ENCODE measurements at places on chromosomes 16 and 17.

- DNase-seq, result peak; percentile 39
Measured at GRCh38 chr17:76248013-76248782, 7.9 kb upstream of the RNF157 start.

DNA sequence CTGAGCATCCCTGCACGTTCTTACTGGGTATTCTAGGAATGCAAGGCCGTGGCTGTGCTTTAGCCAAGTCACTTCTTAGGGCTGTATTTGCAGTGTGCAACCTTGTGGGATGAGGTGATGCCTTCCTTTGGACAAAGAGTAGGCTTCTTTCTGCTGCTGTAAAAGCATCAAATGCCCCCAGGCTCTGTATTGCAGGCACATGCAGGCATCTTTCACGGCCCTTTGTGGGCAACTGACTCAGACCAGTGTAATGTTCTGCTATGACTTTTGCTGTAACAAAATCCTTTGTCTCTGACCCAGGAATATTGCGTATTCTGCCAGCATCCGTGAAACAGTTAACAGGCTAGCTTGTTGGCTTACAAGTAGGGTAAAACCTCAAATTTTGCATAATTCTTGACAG lies 30.9 kb upstream of the GCSH start:
- no peak for DNase-seq

DNA sequence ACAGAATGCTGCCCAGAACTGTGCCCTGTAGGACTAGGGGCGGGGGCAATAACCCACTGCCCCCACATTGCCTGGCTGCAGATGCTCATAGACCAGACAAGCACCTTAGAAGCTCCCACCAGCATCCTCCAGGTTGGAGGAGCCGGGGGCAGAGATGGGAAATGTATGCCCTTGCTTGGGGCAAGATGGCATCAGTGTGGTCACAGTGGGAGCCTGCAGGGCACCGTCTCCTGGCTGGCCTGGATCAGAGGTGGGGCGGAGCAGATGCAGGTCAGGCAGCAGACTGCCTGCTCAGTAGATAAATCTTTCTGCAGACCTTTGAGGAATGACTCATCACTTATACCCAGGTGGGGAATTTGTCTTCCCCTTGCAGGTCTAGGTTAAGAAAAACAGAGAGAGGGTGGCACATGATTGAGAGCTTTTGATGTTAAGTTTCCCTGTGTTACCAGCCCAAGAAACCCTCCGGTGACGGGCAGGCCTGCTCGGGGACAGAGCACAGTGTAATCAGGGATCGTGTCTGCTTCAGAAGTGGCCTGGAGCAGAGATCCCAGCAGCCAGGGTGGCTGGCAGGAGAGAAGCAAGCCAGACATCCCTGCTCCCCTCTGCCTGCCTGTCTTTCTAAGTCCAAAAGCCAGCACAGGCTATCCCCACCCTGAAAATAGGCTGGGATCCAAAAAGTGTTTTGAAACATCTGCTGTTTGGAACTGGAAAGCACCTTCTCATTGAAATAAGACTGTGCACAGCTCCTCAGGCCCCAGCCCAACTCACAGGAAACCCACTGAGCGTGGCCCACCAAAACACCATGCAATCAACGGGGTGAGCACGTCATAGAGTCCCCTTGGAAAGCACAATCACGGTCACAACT lies 50.7 kb upstream of the RPL38 start:
- no peak for DNase-seq

DNA sequence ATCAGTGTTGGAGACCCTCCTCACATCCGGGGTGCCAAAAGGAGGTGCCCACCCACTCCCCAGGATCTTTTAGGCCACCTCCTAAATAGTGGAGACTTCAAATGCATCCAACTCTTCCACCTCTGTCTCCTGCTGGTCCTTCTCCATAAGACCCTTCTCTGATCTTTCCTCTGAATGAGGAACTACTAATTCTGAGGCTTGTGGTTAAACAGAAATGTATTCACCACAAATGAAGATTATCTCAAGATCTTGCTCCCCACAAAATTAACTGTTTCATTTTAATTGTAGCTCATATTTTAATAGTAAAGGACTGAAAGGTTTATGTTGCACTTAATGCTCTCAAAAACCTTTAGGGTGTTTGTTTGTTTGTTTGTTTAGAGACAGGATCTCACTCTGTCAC lies 34.1 kb downstream of the TLE7 start:
- DNase-seq, result no peak

- DNase-seq, result no peak
Measured at GRCh38 chr16:1330260-1330914, 3.1 kb upstream of the BAIAP3 start.

DNA sequence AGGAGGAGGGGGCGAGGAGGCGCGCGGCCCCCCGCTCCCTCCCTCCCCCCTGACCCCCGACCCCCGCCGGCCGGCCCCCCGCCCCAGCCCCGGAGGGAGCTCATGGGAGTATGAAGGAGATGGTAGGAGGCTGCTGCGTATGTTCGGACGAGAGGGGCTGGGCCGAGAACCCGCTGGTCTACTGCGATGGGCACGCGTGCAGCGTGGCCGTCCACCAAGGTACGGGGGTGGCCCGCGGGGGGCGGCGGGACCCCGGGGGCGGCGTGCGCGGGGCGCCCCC lies 390 bp downstream of the MLLT6 start:
- DNase-seq, result no peak

DNA sequence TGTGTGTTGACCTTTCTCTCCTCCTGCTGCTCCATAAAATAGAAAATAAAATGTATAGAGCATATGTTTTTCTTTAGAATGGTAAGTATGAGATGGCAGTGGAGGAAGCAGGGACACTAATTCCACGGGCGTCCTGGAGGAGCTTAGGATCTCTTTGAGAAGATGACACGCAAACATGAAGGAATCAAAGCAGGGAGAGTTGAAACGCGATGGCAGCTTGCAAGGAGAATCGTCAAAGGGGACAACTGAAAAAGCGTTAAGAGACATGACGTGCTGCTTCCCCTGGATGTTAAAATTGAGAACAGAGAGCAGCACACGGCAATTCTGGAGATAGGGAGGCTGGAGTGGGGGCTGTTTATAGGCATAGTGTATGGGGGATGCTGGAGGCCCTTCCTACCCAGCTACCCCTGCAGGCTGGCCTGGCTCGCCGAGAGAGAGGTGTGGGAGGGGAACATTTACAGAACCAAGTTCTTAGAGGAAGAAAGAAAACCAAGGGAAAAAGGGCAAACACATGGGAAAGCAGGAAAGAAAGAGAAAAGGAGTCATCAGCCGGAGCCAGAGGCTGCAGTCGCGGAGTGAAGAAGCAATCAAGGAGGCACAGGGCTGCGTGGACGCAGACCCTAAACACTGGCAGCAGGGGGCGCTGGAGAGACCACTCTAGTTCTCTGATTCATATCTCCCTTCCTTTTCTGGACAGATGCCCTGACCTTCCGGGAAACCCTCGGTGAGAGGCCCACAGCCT lies 55.8 kb downstream of the MYH13 start:
- DNase-seq, result no peak

DNA sequence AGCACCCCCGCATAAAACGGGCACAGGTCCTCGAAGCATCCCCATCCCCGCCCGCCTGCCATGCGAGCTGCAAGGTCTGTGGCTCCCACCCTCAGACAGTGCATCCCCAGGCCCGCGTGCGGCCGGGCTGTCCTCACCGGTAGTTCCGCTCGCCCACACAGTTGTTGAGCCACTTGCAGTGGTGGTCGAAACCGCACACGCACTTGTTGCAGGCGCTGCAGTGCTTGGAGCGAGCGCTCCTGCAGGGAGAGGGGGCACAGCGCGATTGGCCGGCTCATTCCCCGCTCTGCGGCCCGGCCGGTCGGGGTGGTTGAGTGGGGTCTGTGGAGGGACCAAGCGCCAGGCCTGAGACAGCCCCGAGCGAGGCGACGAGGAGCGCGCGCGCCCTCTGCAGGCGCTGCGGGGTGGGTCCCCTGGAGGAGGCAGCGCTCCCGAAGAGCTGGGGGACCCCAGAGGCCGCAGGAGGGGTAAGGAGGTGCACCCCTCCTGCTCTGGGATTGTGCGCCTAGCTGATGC lies 6.0 kb upstream of the TPPP3 start:
- DNase-seq, result peak; percentile 47

DNA sequence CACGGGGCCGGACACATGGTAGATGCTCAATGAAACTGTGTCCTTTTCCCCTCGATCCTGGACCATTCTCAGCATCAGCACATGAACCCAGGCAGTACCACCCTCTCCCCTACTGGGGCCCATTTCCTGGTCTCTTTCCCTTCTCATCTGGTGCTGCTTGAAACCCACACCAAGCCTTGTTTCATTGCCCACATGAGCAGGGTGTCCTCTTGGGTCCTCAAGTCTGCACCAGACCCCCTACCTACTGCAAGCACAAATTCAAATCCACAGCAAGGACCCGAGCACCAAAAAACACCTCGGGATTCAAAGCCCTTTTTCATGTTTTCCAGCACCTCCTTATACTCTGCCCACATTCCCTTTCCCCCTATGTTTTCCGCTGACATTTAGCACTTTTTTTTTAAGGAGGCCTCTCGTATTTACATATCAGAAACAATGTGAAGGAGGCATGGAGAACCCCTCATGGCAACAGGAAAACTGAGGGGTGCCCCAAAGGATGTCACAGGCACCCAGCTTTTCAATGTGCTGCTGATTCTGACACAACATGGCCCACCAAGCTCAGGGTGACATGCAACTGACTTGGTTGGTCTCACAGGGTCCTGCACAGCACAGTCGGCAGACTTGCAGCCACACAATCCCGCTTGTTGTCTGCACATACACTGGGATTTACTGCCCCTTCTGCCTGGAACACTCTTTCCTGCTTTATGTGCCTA lies 4.6 kb upstream of the CCL1 start:
- no peak for DNase-seq
